ENCODE measurements at places on chromosomes 4 and X. TPM values are rescaled to one million over a fixed set of nuclear protein-coding genes. Genes with fewer than 3 reads are reported as not detected.
A peak's percentile ranks its signal among the peaks of the same experiment; 100 is the strongest.

DNA sequence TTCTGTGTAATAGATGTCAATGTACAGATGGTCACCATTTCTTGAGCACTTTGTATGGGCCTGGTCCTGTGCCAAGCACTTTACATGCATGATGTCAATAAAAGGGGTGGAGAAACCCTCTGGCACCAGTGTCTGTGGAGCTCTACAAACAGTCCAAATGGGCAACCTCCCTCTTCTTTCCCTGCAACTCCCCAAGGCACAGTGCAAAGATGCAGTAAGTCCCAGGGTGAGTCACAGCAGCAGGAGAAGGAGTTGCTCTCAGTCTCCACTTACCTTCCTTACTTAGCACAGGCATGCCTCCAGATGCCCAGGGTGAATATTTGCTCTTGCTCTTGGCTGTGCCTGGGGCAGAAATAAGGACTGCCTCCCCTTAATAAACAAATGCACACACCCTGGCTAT is 4.3 kb downstream of the OCIAD2 start:
- no peak for DNase-seq

Gene MAGEB17
- not detected for total RNA-seq

GRCh38 chr4:151415978-151416377 is 7.0 kb downstream of the FHIP1A start:
- no peak for DNase-seq

GRCh38 chrX:80765220-80765625 is 44.5 kb downstream of the BRWD3 start:
- no peak for DNase-seq

GRCh38 chr4:3324093-3324815 is 31.4 kb downstream of the RGS12 start:
- no peak for DNase-seq

DNA sequence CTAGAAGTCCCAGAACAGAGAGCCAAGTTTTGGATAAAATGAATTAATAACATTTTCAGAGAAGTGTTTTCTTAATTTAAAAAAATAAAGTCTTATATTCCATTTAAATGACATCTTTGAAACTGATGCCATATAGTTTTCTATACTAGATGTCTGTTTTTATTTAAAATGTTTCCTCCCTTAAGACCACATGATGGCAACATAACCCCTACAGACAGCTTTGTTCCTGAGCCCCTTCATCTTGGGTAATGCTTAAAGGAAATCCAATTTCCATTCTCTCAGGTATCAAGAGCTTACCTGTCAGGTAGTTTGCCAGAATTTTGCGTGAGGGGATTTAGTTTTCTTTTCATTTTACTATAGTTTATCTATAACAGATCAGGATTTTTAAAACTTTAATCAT is 181.4 kb upstream of the UGT8 start:
- DNase-seq, result peak; percentile 14

DNA sequence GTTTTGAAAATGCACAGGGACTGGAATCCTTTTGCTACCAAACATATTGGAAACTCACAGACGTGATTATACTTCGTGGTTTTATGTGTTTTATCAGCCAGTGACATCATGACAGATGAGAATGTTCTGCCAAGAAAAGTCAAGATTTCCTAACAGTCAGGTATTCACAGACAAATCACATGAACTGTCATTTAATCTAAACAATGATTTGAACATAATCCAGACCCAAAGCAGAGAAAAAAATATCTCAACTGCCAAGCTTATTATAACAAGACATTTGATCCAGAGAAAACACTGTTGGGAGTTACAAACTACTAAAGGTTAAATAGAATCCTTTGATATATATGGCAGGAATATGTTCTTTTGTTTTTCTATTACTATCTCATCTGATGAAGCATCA is 635.9 kb upstream of the FRG1 start:
- DNase-seq, result peak; percentile 50

Gene SPIN3
- total RNA-seq, result 12.2 TPM
